WTC11 (cell line): ENCODE measurements at places on chromosomes 6 and 20. TPM values are rescaled to one million over a fixed set of nuclear protein-coding genes. Genes with fewer than 3 reads are reported as not detected.

The ADGRF5 gene
- 0.11 to 0.25 TPM (median 0.24 TPM) in 3 replicates for total RNA-seq

The NRSN1 gene
- not detected in 3 replicates for total RNA-seq

The ME1 gene
- total RNA-seq = 4.1 to 5.3 TPM (median 4.3 TPM) in 3 replicates

The CDSN gene
- not detected in 3 replicates for total RNA-seq

The PRSS35 gene
- 2.7 to 6.7 TPM (median 3.1 TPM) in 3 replicates for total RNA-seq

The NFS1 gene
- total RNA-seq = 36.1 to 39.8 TPM (median 36.8 TPM) in 3 replicates

The BTBD3 gene
- total RNA-seq = 37.3 to 40.5 TPM (median 38.5 TPM) in 3 replicates

DNA sequence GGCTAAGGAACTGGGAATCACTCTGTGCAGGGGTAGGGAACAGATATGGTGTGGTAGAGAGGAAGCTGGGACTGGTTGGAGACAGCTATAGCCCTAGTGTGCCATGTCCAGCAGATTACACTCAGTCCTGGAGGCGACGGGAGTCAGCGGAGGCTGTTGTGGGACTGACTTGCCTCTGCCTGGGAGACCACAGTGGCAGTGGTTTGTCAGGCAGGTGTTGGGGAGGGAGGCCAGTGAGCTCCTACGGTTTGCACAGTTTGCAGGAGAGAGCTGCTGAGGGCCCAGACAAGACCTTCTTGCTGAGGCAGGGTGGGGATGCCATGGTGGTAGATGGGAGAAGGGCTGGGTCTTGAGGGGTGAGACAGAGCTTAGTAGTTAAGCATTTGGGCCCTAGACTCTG, 4.9 kb downstream of the PLCG1 start:
- DNase-seq = no peak

GRCh38 chr6:89281779-89282246, 33.3 kb downstream of the GABRR2 start:
- peak; percentile 74 for DNase-seq

DNA sequence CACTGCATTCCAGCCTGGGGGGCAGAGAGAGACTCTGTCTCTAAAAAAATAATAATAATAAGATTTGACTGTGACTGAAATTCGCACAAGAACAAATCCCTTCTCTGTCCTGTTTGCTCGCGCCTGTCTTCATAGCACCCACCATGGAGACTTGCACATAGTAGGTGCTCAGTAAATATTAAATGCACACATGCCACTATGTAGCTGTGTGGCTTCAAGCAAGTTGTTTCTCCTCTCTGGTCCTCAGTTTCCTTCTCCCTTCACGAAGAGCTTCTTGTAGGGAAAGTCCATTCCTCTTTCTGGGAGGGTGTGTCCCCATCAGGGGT, 15.4 kb upstream of the PTGIS start:
- no peak for DNase-seq

GRCh38 chr6:37007340-37008043, 2.0 kb downstream of the FGD2 start:
- no peak for DNase-seq

- peak; percentile 41 for DNase-seq
Measured at GRCh38 chr20:63176427-63177133, 39.4 kb downstream of the YTHDF1 start.

DNA sequence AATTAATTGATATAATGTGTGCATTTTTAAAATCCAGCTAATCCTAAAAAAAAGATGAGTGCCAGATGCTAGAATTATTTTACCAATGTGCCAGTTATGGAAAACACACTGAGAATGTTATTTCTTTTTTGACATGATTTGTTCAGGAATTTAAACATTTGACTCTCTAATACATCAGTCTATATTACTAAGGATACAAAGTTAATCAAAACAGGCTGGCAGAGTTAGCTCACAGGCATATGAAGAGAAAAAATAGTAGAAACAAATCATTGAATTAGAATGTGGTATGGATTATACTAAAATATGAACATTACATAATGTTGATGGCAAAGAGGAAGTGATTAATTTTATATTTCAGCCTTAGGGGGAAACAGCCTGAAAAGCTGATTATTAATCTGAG, 368.3 kb upstream of the GJE1 start:
- DNase-seq = no peak

DNA sequence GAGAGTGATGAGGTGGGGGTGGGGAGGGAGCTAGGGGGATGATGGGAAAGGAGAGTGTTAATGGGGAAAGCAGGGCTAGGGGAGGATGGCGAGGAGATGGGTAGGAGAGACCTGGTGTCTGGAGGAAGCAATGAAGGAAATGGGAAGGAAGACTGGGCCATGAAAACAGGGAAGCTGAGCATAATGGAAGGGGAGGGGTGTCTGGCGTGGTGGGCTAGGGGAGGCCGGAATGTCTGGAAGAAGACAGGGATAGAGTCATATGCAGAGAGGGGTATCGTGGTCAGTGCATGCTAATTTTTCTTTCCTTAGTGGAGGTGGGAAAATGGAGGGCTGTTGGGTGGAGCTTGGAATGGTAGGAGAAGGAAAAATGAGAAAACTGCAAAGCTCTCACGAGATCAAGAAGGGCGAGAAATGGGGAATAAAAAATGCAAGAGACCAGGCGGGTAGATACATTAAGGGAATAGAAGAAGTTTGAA, 423 bp downstream of the KLHDC3 start:
- no peak for DNase-seq

GRCh38 chr6:53912661-53913060, 117.9 kb downstream of the LRRC1 start:
- DNase-seq = no peak

DNA sequence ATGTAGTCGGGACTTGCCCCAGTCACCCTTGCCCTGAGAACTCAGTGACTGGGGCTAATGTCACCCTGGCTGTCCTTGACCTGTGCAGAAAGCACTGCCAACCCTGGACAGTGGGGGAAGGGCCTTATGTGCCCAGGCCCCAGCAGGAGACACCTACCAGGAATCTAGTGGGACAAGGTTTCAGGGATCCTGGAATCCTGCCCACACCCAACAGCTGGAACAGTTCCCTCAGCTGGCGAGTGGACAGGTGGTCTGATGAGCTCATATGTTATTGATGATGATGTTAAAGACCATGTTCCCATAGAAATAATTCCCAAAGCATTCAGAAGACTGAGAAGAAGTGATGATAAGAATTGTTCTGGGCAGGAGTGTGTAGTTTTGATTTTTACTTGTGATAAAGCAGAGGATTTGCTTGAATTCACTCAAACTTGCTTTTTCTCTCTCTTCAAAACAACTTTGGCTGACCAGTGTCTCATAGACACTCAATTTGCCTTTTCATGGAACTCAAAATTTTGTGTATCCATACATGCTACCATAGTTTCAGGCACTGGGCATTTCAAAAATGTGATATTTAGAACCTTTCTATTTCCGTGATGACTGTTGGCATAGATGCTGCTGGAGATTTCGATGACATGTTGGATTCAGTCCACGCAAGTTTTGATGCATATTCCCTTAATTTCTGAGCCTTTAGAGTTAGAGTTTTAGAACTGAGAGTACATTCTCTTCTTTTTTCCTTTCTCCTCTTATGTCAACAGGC, 79.3 kb downstream of the SLC22A3 start:
- DNase-seq = no peak

DNA sequence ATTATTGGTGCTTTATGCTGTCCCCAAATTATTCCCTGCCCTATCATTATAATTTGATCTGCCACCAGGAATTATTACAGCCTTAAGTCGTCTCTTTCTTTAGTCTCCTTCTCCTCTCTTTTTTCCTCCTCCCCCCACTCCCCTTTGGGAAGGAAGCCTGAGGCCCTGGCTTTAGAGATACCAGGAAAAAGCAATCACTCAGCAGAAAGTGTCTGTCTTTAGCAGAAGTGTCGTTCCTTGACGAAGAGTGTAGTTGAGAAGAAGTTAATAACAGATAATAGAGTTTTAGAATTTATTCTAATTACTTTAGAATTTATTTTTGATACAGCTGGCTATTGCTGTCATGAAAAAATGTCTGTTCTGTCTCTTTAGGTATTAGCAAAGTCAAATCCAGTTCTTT, 16.5 kb downstream of the LIN28B start:
- no peak for DNase-seq

GRCh38 chr20:4920131-4920530, 81.2 kb downstream of the SLC23A2 start:
- no peak for DNase-seq

DNA sequence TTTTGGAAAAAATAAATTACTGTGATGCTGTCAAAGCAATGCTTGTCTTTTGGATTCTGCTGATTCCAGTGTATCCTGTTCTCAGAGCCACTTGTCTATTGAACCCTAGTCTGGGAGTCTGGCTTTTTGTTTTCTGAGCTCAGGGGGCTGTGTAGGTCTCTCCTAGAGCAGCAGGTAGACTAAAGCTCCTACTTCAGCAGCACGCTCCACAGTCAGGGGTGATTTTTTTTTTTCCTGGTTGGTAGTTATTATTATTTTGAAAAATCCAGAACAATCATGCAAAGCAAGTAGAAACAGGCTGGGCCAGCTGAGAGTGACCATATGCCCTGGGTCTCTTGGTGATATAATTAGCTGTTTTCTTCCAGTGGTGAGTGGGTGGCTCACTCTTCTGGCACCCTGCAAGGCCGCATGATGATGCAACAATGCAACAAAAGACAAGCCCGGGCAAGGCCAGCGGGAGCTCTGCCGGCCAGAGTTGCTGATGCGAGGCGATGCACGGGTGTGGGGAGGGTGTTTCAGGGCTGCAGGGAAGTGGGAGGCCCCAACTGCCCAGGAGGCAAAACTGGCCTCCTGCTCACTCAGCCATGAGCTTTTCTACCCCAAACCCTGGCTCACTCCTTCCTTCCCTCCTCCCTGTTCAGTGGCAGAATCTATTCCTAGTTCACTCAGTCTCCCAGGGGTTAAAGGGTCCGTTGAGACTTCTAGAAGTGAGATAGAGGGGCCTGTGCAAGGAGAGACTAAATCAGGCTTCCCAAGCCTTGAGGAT, 11.5 kb upstream of the CDKN1A start:
- peak; percentile 64 for DNase-seq

DNA sequence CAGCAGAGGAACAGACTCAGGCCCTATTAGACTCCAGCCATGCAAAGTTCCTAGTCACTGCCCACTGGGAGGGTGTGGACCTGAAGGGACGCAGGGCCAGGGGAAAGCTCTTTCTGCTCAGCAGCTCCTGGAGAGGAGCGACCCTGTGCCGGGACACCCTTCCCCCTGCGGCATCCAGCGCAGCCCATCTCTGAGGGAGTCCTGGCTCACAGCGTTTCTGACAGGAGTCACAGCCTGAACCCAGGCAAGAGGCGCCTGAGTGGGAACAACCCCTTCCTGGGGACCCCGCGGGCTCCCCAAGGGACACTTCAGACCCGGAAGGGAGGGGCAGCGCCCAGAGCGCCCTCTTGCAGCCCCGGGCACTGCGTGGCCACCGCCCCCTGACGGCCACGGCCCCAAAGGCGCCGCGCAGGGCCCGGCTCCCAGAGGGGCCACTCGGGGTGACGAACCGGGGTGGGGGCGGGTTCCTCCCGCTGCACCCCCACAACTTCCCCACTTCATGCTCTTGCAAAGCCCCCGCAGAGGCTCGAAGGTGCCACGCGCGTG, 862 bp downstream of the UCKL1 start:
- peak; percentile 32 for DNase-seq

DNA sequence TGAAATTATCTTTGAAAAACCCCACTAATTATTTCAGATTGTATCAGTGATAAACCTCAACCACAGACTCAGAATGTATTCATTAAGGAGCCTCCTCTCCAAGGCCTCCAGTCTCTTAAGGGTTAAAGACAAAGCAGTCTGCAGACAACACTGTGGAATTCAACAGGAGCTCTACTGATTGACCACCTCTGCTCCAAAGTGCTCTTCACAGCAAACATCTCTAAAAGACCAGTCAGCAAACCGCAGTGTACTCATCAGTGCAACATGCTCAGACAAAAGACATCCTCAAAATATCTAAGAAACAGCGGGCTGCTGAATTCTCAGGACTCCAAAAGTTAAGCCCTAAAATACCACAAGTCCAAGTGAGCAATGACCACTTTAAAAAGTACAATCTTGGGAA, 42.0 kb downstream of the UQCC1 start:
- DNase-seq = no peak

DNA sequence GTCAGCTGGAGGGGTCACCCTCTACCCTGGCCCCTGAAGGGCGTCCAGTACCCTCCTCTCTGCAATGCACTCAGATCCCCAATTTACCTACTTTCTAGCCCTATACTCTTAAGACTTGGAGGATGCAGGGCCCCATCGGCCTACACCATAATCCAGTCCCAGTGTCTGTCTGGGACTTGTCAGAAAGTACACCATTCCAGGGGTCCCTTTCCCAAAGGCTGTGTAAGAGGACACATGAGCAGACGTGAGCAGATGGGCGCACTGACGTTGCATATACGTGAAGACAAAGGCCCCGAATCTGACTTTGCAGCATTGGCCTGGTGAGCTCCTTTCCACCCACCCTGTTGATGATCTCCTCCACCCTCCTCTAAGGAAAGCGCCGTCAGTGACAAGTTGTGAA, 20.9 kb upstream of the SMOC2 start:
- no peak for DNase-seq

DNA sequence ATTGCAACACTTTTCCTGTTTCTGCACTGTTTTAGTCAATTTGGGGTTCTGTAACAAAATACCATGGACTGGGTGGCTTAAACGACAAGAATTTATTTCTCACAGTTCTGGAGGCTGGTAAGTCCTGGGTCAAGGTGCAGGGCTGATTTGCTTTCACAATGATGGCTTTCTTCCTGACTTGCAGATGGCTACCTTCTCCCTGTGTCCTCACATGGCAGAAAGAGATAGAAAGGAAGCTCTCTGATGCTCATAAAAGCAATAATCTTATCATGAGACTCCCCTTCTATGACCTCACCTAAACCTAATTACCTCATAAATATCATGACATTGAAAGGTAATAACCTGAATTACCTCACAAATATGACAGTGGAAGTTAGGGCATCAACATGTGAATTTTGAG, 511.5 kb upstream of the CITED2 start:
- DNase-seq = no peak

DNA sequence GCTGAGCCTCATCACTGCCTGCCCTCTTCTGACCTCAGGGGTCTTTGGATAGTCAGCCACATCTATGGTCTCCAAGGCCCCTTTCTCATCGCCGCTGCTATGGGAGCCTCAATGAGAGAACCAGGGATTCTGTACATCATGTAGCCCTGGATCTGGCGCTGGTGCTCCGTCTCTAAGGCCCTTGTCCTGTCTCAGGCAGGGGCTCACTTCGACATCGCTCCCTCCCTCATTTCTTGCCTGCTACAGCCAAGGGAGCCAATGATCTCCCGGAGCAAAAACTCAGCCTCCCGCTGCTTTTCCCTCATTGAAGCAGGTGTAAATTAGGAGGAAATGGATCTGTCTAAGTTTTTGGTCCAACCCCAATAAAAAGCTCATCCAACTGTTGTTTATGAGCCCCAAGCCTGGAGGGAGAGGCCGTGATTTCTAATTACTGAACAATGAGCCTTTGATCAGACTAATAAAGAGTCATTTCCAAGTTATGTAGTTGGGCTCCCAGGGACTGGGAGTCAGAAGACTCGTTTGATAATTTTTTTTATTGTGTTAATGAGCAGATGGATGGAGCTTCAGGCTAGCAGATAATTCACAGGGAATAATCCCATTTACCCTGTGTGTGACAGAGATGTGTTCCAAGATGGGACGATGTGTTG, 30.9 kb downstream of the LBP start:
- DNase-seq = no peak
